ENCODE measurements at places on chromosomes 12 and 14.

GRCh38 chr12:52873832-52874572, 25.2 kb upstream of the KRT78 start:
- DNase-seq: no peak

GRCh38 chr14:38238878-38239277, 17.0 kb downstream of the CLEC14A start:
- DNase-seq: no peak

- DNase-seq: no peak
Measured at GRCh38 chr12:41972196-41972595, 172.5 kb downstream of the GXYLT1 start.

DNA sequence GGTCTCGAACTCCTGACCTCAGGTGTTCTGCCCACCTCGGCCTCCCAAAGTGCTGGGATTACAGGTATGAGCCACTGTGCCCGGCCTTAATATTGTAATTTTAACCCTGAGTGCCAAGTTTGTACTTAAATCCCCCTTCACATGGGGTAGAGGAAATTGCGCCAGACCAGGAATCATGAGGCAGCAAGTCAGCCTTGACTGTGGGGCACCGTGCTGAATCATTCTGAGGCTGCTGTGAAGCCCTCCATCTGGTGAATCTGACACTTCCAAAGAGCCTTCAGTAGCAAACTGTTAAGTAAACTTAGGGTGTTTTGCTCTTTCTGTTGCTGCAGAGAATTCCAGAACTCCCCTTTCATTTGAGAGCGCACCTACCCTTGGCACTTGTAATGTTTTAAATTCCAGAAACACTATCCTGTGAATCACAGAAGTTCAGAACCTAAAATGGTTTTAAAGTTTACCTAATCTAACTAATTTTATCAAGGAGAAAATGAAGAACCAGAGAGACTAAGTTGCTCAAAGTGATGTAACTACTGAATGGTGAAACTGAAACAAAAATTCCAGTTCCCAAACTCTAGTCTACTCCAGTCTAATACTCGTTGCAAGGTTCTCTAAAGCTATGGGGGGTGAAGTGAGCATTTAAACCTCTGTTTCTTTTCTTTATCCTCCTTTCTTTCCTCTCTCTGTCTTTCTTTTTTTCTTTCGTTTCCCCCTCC, 7.5 kb downstream of the HEBP1 start:
- DNase-seq: no peak

- no peak for DNase-seq
Measured at GRCh38 chr12:102438047-102438826, 42.1 kb downstream of the IGF1 start.

GRCh38 chr12:90399357-90399756, 555.6 kb downstream of the CCER1 start:
- no peak for DNase-seq

- DNase-seq: no peak
Measured at GRCh38 chr14:54355698-54356097, 41.1 kb upstream of the CDKN3 start.

DNA sequence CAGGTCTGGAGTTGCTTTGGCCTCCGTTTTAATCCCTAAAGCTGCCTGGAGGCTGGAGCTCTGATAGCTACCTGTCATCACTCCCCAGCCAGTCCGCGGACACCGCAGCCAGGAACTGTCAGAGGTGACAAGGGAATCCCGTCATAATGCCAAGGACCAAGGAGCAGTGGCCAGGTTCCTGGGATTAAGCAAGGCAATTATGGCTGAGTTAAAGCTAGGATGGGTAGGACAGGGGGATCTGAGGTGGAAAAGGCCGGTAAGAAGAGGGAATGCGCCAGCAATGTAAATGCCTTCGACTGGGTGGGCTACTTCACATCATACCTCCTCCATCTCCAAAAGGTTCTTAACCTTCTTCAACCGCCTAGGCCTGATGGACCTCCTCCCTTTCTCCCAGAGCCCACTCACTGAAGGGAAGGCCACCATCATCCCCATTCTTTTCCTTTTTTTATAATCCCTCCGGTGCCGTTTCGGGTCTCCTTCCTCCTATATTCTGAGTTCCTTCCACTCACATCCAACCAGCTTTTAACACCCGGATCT, 1.9 kb downstream of the PPP1R3E start:
- no peak for DNase-seq

GRCh38 chr14:94016446-94016976, 9.6 kb upstream of the OTUB2 start:
- no peak for DNase-seq

DNA sequence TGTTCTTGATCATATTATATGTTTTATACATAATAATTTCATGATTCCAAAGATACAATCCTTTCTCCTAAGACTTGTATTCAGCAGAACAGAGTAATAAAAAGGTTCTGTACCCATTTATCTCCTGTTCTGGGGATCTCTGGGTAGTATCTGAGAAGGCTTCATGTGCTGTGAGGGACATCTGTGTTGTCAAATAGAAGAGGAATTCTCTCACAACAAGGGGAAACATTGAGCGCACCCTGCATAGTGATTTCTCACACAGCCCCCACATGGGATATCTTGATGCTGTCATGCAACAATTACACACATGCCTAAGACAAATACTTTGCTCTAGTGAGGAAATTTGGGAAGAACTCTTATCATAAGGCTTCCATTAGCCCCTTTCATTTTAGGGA, 101.8 kb upstream of the ATF1 start:
- DNase-seq: no peak
